NCI-H1930 (cell line): ENCODE measurements at places on chromosomes 3 and 15.
A peak's percentile ranks its signal among the peaks of the same experiment; 100 is the strongest.

GRCh38 chr3:183701744-183702143 lies 4.1 kb downstream of the YEATS2 start:
- no peak for DNase-seq

GRCh38 chr3:97889814-97890213 lies 68.0 kb downstream of the CRYBG3 start:
- DNase-seq = no peak

GRCh38 chr3:153439780-153440179 lies 277.8 kb downstream of the RAP2B start:
- no peak for DNase-seq

DNA sequence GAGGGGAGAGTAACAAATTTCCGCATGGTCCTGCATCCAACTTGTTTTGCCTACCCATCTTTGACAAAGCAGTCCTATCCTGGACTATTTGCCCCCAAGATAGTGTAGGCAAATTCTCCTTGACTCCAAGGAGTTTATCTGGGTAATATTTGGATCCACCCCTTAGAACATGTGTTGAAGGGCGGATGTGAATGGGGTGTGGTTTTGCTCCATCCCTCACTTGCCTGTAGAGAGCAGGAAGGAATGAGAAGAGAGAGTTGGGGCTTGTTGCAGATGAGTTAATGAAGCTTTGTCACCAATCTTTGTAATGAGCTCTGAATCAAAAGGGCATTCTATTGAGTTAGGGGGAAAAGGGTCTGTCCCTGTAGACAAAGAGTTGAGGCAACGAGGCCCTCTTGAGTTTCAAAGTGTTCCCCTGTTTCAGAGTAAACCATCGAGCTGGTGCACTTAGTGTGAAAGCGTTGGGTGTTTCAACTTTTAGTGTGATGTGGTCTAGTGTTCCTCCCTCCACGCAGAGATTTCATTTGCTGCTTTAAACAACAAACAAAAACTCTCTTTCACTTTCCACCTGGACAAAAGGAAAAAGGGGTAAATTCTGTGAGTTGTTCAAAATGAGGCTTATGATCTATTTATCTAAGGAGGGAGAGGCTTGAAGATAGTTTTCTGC lies 42.2 kb upstream of the PPARG start:
- no peak for DNase-seq

- DNase-seq = no peak
Observed at GRCh38 chr3:139388821-139389551, 461 bp downstream of the COPB2 start.

GRCh38 chr3:39707314-39707909 lies 102.0 kb upstream of the MYRIP start:
- no peak for DNase-seq

DNA sequence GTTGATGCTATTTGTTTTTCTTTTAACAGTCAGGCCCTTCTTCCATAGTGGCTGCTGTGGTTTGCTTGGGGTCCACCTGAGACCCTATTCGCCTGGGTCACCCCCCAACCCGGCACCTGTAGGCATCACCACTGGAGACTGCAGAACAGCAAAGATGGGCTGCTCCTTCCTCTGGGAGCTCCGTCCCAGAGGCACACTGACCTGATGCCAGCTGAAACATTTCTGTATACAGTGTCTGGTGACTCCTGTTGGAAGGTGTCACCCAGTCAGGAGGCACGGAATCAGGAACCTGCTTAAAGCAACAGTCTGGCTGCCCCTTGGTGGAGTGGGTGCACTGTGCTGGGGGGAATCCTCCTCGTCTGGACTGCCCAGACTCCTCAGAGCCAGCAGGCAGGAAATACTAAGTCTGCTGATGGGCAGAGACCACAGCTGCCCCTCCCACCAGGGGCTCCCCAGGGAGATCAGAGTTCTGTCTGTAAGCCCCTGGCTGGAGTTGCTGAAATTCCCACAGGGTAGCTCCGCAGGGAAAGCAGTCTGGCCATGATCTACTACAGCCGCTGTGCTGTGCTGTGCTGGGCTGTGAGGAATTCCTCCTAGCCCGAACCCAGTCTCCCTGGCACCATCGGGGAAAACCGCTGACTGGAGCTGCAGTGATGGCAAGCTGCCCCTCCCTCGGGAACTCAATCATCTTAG lies 248.2 kb downstream of the TBC1D5 start:
- no peak for DNase-seq

DNA sequence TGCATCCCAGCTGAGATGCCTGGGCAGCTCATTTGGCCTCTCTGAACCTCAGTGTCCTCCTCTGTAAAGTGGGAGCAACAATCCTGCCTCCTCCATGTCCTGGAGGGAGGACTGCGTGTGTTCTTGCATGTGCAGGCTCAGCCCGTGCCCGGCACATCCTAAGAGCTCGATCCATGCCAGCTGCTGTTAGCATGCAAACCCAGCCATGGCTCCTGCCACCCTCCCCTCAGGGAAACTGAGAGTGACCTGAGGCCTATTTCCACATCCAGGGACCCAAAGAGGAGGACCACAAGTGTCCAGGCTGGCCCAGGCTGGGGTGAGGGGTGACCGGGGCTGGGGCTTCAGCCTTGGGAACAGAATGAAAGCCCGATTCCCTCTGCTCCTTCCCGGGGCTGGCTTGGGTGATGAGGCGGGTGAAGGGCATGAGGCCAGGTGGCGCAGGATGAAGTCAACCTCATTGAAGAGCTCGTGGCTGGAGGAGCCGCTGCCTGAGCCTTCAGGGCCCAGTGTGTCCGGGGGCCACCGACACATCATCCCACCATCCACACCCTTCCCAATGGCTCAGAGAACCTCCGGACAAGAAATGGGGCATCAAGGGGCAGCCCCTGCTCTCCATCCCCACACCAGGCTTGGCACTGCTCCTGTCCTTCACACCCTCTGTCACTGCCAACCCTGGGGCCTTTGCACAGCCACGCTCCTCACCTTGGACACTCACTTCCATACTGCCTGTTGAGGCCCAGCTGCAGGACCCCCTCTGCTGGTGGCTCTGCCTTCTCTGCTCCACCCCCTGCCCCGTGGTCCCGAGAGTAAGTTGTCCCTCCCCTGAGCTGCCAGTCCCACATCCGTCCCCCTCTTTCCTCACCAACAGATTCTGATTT lies 42.5 kb downstream of the ADAMTS7 start:
- DNase-seq = no peak

GRCh38 chr15:70762469-70763119 lies 764 bp downstream of the UACA start:
- no peak for DNase-seq

- DNase-seq = no peak
Observed at GRCh38 chr3:71300951-71301393, 282.6 kb downstream of the FOXP1 start.

GRCh38 chr3:4865714-4866113 lies 113.5 kb upstream of the BHLHE40 start:
- DNase-seq = peak; percentile 40

GRCh38 chr3:57120040-57120439 lies 45.1 kb downstream of the IL17RD start:
- no peak for DNase-seq

- DNase-seq = no peak
Observed at GRCh38 chr3:134423153-134423552, 48.9 kb upstream of the AMOTL2 start.

DNA sequence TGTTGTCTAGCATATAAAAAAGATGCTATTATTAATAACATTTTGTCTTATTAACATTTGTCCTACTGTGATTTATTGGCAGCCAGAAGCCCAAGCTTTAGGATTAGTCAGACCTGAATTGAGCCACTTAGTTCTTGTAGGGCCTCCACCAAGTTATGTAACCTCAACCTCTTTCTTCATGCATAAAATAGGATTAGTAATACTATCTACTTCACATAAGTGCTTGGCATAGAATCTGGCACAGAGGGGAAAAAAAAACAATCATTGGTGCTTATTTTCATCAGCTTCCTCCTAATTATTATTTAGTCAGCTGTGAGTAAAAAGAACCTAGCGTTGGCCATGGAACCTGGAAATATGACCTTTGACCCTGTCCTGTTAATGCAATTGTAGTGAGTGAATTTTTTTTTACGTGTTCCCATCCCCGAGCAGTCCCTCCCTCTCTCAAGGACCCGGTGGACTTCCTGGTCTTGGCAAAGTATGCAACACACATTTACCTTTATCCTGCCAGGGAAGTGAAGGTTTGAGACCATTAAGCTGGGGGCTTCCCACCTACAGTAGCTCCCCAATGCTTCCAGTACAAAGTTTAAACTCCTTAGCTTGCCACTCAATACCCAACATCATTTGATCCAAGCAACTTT lies 136.8 kb downstream of the FHIT start:
- DNase-seq = no peak

DNA sequence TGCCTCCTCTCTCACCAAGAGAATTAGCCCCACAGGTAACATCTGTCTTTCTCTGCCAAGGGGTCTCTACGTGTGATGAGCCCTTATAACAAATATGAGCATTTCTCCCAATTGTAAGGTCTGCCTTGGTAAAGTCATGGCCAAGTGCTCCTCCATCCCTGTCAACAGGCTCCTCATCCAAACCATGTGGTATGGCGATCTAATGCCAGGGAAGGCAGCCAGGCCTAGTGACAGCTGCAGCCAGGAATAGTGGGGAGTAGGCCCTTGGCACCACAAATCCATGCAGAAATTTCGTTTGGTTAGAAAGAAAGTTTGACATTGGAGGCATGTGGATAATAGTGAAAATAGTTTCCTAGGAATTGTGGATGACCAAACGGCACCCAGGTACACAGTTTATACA lies 4.7 kb upstream of the LRTM1 start:
- no peak for DNase-seq

- no peak for DNase-seq
Observed at GRCh38 chr15:66278671-66279070, 14.7 kb upstream of the DIS3L start.

GRCh38 chr15:100022391-100022790 lies 289.2 kb upstream of the LYSMD4 start:
- no peak for DNase-seq

GRCh38 chr15:99402014-99402729 lies 150.9 kb downstream of the LRRC28 start:
- DNase-seq = no peak

- DNase-seq = no peak
Observed at GRCh38 chr15:58260725-58261267, 122.6 kb downstream of the AQP9 start.

GRCh38 chr3:132773071-132773619 lies 50.9 kb upstream of the NPHP3 start:
- no peak for DNase-seq

GRCh38 chr3:5423076-5423475 lies 235.6 kb downstream of the EDEM1 start:
- no peak for DNase-seq

DNA sequence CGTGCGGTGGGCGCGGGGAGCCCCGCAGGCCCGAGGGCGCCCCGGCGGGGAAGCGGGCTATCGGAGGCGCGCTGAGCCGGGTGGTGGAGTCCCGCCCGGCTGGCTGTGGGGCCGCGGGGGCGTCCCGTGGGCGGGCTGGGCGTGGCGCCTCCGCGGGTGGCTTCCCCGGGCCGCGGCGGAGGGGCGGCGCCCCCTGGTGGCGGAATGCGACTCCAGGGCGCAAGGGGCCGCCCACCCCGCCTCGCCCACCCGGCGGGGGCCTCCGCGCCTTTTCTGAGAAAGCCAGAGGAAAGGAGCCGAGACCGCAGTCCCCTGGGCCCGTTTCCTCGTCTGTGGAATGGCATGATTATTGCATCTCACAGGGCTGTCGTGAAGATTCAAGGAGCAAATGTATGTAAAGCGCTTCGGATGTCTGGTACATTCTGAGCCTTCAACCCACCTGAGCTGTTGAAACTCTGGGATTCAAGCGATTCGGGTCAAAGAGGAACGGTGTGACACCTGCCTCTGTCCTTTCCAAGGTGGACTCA lies 31.9 kb upstream of the RAB6B start:
- DNase-seq = no peak

DNA sequence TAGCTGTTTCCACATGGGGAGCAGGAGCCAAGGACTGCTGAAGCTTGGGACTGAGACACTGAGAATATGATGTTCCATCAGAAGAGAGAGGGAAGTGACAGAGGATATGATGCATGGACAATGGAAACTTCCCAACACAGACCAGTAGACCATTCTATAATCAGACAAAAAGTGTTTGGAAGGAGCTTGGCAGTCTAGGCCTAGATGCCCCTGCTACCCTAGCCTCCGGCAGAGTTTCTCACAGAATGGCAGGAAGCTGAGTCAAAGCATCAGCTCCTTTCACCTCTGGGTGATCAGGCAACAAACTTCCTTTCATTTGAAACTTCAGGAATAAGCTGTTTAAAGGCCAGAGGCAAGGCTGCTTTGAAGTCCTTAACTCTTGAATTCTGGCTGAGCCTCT lies 222.0 kb downstream of the NEK10 start:
- DNase-seq = no peak

- DNase-seq = no peak
Observed at GRCh38 chr3:177322881-177323280, 125.6 kb upstream of the TBL1XR1 start.

DNA sequence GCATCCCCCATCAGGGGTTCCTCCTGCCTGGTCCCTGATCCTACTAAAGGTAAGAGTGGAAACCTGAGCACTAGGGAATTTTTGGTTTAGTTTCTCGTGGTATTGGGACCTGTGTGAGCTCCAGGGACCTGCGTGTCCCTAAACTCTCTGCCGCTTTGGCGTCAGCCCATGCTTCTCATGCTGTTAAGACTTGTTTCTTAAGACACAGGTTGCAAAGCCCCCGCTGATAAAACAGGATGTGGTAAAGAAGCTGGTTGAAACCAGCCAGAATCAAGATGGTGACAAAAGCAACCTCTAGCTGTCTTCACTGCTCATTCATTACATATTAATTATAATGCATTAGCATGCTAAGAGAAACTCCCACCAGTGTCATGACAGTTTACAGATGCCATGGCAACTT lies 64.6 kb downstream of the LYZL4 start:
- no peak for DNase-seq

DNA sequence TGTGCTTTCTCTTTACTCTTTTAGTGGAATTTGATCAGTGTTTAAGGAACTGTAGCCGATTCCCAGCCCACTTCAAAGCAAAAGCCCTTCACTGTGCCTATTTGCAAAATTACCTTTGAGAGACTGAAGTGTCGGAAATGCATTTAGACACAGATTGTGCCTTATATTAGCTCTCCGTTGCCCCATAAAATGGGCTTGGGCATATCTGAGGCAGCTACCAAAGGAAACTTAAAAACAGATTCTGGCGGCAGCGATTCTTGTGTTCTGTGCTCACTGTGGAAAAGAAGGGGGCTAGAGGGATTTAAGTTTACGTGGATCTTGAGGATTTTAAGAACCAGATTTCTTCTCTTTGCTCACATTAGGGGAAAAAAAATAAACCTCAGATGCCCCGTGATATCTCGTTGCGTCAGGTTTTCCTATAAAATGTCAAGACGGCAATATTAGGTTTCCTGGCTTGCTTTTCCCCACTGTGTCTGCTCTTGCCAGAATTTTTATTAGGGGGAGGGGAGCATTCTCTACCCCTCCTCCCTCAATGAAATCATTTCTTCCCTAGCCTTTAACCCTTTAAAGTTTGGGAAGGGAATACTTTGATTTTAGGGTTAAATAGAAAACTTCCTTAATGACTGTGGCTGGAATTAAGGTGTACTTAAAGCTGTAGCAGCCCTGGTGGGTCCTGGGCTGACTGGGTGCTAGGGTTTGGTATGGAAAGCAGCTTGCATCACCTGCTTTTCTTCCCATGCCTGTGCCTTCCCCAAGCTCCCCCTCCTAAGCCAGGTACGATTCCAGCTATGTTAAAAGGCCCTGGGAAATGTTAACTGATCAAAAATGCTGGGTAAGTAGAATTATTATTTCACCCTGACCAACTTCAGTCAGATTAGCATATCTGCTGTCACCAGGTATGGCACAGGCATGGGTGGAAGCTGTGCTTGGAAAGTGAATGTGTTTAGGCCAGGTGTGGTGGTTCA lies 73.8 kb downstream of the SMAD3 start:
- no peak for DNase-seq

- DNase-seq = no peak
Observed at GRCh38 chr15:45715528-45715927, 80.7 kb downstream of the SQOR start.
